Fibroblast of upper back skin (primary cell): ENCODE measurements at places on chromosomes 7 and 10.

- DNase-seq = no peak
Observed at GRCh38 chr10:62924344-62924748, 108.2 kb upstream of the EGR2 start.

- DNase-seq = peak; percentile 69
Observed at GRCh38 chr7:30671793-30672465, 10.3 kb downstream of the CRHR2 start.

DNA sequence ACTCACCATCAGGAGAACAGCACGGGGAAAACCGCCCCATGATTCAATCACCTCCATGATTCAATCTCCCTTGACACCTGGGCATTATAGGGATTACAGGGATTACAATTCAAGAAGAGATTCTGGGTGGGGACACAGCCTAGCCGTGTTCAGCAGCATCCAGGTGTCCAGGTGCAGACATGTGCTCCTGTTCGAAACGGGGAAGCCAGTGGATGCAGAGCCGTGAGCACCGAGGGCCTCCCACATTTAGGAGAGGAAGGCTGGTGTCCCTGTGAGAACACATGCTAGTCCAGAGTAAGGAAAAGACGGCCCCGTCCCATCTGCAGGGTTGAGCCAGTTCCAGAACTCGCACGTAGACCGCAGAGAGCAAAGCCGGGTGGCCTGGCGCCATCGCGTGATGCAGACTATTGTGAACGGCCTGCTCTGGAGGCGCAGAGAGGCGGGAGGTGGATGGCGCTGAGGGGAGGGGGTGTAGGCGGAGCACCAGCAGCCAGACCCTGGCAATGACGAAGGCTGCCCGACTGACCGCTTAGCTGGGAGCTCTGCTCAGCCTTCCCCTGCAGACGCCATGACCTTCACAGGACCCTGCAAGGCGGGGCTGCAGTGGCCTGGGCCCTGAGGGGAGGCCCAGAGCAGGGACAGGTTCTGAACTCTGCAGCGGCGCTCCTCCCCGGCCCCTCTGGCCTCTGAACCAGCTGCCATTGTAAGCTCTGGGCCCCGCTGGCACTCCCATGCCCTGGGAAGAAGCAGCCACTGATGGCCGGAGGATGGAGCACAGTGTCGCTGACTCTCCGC is 141.6 kb upstream of the TCERG1L start:
- peak; percentile 45 for DNase-seq

DNA sequence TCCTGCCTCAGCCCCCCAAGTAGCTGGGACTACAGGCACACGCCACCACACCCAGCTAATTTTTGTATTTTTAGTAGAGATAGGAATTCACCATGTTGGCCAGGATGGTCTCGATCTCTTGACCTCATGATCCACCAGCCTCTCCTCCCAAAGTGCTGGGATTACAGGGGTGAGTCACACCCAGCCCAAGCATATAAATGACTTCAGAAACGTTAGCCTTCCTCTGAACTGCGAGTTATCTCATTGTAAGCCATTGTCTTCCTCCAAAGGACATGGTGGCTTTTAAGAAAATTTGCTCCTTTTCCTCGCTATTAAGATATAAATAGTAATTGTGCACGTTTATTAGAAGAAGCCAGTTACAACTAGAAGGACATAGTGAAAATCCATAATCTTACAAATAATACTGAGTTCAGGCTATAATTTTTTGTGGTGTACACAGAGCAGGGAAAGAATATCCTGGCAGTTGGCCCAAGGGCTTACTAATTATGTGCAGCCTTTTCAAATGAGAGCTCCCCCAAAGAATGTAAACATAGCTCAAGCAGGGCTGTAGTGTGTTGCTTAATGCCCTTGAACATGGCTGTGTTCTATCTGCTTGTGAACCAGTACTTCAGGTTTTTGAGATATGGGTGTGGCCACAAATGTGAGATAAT is 495.8 kb downstream of the PARD3 start:
- DNase-seq = peak; percentile 96

DNA sequence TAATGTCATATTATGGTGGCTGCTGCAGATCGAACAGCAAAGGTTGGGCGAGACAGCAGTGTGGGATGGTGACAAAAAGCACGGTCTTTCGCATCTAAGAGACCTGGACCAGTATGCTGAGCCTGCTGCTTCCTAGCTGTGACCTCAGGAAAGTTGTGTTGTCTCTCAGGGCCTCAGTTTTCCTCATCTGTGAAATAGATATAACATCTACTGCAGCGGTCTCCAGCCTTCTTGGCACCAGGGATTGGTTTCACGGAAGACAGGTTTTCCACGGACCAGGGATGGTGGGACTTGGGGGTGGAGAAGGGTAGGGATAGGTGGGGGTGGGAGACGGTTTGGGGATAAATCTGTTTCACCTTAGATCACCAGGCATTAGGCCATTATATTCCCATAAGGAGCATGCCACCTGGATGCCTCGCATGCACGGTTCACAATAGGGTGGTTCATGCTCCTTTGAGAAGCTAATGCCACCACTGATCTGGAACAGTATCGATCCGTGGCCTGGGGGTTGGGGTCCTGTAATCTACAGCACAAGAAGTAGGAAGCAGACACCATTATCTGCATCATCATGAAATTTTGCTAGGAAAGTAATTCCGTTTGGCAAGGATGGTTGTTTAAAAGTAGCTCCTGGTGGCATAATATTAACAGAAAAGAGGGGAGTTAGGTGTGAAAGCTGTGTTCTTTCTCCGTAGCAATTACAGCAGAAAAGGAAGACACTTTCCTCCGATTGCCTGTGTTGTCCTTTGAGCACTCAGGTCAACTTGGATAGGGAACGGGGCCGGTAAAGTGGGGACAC is 10.8 kb downstream of the KLF6 start:
- DNase-seq = no peak

GRCh38 chr7:117178600-117178999 is 144.3 kb downstream of the WNT2 start:
- DNase-seq = no peak

DNA sequence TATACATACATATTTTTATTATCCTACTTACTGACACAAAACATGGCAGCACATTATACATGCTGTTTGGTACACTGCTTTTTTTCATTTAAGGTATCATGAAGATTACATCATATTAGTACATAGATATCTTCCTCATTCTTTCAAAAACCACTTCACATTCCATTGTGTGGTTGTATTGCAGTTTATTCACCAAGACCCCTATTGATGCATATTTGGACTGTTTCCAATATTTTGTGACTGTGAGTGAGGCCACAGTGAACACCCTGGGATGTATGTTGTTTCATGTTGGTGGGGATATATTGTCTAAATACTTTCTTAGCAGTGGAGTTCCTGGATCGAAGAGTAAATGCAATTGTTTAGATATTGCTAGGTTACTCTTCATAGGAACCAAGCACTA is 39.0 kb downstream of the TFAM start:
- DNase-seq = peak; percentile 72

DNA sequence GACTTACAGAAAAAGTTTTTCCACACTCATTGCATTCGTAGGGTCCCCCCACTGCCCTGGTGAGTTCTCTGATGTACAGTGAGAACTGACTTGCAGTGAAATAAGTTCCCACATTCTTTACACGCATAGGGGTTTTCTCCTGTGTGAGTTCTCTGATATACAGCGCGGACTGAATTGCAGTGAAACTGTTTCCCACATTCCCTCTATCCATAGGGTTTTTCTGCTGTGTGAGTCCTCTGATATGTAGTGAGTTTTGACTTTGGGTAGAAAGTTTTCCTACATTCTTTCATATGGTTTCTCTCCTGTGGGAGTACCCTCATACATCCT is 147.0 kb downstream of the GLRX3 start:
- DNase-seq = no peak

GRCh38 chr10:79113827-79114226 is 45.1 kb downstream of the ZMIZ1 start:
- peak; percentile 50 for DNase-seq

- DNase-seq = no peak
Observed at GRCh38 chr7:155950898-155951553, 138.8 kb upstream of the SHH start.

GRCh38 chr10:6385665-6386064 is 182.9 kb downstream of the PFKFB3 start:
- no peak for DNase-seq
